ENCODE measurements at places on chromosomes 4 and X. TPM values are rescaled to one million over a fixed set of nuclear protein-coding genes. Genes with fewer than 3 reads are reported as not detected.

- DNase-seq: no peak
These were observed 216.8 kb upstream of the PSAPL1 start for GRCh38 chr4:7651461-7651921.

DNA sequence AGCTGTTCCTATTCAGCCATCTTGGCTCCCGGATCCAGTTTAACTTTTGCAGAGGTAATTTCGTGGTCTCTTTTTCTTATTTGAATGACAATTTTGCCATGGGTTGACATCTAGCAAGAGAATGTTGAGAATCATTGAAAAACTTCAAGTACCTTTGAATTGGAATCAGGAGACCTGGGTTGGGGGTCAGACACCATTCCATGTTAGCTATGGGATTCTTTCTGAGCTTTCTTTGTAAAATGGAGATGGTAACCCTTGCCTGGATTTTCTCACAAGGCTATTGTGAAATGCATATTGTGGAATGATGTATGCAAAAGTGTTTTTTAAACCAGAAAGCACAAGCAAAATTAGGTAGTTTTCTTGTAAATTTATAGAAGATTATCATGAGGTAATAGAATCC lies 79.1 kb upstream of the HAND2 start:
- DNase-seq: no peak

DNA sequence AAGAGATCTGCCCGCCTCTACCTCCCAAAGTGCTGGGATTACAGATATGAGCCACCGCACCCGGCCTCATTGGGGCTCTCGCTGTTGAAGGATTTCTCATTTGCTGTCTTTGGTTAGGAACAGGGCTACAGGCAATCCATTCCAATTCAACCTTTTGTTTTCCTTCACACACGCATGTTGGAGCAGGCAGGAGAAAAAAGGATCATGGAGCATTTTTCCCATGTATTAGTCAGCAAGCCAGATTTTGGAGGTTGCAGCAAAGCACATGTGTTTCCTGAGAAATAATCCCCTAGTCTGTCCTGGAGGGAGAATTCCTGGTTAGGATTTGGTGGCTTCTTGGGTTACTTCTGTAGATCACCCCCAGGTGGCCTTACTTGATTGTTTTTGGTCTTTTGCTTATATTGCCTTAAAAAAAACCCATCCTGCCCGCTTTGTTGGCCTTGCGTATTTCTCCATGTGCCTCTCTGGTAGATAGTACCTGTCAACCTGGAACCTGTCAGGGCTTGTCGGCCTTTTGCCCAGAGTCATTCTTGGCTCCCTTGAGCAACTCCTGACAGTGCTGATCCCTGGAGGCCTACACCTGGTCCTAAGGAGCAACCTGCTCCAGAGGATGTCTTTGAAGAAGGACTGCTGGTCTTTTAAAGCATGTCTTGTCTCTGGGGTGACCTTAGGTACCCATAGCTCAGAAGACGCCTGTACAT lies 82.4 kb upstream of the CLCN4 start:
- DNase-seq: no peak

GRCh38 chr4:169031392-169031791 lies 21.3 kb upstream of the CBR4 start:
- DNase-seq: no peak

Gene AADAT
- 4.4 TPM for total RNA-seq

Gene DSPP
- not detected for total RNA-seq

Gene FGF2
- total RNA-seq: 0.68 TPM

Measured in esophagus squamous epithelium (tissue), 5 donors.